ENCODE measurements at places on chromosomes 12 and 14.

DNA sequence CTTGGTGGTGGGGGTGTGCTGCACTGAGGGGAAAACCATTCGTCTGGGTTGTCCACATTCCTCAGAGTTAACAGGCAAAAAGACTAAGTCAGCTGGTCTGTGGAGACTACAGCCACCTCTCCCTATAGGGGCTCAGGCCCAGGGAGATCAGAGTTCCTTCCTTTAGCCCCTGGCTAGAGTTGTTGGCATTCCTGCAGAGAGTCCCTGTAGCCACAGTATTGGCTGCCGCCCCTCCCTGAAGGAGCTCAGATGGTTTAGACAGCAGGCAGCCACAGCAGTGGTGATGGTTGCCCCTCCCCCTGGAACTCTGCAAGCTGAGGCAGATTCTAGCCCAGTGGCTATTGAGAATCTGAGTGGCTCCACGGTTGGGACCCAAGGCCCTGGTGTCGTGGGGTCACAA, 1072.5 kb upstream of the ATXN7L3B start:
- DNase-seq: no peak

DNA sequence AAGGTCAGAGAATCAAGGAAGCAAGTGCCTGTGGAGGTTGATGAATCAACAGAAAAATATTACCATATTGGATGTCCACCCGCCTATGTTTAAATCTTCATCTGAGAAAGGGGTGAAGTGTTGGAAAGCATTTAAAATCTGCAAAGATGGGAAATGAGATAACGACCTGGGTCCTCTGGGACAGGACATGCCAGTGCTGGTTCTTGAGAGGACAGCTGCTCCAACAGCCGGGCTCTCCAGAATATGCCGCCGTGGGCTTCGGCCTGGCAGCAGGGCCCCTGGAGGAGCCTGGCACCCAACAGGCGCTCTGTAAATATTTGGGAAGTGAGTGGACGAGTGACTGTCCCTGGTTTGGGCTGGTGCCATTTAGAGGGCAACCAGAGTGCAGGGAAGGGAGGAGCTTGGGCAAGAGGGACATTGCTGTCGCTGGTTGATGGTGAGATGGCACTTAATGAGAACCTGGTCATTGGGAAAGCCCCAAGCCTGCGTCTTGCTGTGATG, 129.9 kb downstream of the KCNA5 start:
- no peak for DNase-seq

DNA sequence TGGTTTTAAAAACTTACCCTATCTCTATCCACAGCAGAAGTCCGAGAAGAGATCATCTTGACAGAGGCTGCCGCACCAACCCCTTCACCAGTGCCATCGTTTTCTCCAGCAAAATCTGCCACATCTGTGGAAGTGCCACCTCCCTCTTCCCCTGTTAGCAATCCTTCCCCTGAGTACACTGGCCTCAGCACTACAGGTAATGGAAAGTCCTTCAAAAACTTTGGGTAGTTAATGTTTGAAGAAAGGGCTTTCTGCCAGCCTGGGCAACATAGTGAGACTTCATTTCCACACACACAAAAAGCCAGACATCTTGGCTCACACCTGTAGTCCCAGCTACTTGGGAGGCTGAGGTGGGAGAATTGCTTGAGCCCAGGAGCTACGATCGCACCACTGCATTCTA, 41.6 kb upstream of the RIC8B start:
- no peak for DNase-seq

DNA sequence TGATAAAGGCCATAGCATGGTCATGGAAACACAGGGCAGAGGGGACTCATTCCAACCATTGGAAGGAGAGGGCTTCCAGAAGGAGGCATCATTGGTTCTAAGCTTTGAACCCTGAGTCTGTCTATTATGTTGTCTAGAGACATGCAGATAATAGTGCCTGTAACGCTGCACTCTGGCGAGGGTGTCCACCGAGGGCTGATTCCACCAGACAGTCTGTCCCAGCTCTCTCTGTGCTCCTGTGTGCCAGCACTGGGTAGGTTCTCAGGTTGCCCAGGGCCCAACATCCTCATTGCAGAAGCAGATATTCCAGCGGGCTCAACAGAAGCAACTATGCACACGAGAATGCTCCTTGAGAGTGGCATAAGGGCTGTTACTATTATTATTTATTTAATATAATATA, 18.7 kb upstream of the CLMN start:
- DNase-seq: no peak

DNA sequence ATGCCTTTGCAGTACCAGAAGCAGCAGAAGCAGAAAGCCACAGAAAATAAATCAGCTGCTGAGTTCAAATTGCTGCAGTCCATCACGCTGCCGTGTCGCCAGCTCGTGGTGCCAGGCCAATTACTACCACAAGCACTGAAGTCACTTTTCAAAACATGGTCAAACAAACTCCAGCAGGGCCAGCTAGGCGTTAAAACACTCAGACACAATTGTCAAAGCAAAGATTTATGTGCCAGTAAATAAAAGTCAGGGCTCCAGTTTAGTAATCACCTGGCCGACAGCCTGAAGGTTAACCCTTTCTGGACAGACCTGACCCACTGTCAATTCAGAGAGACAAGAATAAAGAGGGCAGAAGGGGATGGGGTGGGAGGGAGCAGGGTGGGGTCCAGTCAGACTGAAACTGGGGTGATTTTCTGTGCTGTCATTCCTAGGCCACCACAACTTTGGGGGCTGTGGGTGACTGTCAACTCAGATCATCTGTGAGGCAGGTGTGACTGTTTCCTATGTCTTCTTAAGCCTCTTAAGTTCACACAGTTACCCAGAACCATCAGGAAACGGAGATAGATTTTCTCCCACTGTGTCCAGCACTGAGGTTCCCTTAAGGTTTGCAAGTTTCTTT, 109.8 kb upstream of the FUT8 start:
- peak; percentile 51 for DNase-seq

DNA sequence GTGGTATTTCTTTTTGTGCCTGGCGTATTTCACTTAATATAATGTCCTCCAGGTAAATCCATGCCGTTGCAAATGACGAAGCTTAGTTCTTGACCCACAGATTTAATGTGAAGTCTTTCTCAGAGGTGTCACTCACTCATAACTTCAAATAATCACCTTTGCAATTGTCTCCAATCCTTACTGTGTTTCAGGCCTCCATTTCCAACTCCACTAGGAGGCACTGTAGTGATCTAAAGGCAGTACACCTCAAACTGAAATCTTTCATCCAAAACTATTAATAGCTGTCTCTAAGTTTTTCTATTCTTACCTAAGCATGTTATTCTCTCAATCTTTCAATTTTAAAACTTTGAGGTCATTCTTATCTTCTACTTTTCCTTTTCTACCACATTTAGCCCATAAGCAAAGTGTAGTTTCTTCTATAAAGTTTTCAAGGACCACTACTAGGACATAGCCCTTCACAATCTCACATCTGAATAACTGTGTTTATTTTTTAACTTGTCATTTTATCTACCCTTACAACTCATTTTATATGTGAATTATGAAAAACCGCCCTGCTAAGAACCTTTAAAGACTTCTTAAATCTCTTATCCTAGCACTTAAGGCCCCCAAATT, 25.5 kb upstream of the FBXO34 start:
- DNase-seq: no peak

GRCh38 chr12:30926243-30927221, at the start of gene TSPAN11:
Gene TSPAN11, plus strand, starts transcription at chr12:30926748. Its CDS starts 27,244 bp downstream, at chr12:30953992.
- DNase-seq: no peak

DNA sequence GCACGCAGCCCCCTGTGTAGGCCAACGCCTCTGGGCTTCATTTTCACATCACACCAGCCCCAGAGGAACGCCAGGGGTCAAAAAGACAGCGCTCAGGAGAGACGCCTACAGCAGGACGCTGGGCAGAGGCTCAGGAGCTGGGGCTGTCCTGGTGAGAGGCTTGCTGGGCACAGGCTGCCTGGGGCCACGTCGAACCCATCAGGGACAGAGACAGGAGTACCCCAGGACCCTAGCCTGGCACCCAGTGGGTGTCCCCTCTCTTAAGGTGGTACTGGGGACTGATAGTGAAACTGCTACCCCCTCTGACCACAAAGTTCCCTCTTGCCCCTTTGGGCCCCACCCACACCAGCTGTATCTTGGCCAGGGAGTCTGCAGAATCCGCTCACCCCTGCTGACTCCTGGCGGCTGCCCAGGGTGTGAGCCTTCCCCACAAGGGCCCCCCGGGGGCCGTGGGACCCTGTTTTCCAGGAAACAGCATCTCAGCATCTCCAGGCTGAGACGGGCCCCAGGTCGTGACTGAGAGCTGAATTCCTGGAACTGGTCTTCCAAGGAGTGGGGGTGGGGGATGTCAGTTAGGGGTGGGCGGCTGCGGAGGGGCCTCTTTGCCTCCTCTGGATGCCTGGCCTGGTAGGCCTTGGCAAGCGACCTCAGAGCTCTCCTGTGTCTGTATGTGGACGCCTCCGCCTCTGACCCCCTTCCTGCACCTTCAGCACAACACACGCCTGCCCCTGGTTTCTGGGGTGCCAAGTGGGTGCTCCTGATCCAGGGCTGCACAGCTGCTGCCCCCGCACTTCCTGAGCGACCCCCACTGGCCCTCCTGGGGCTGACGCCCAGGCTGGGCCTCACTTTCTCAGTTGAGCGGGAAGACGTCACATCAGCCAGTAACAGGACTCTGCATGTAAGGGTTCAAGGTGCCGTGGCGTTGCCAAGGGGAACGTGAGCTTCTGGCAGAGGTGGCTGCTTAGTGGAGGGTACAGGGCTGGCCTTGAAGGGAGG, 321.9 kb upstream of the RTL1 start:
- DNase-seq: no peak

- no peak for DNase-seq
These were observed 298.3 kb downstream of the SSPN start for GRCh38 chr12:26493656-26494055.

GRCh38 chr12:21568115-21568514, 36.5 kb downstream of the GYS2 start:
- no peak for DNase-seq

DNA sequence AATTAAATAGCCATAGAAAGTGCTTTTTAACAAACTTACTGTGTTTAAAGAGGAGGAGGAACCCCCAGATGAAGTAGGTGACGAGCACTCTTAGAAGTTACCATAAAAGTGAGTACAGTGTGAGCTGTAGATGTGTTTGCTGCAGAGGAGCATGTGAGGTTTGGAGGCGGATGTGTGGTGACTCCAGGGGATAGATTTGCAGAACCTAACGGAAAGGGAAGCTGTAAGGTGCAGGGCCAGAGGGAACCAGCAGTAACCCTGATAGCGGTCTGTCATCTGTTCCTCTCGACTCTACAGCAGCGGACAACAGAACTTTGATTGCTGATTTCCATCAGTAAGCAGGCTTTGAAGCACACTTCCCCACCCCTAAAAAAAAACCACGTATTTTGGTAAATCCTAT, 5.2 kb downstream of the CALM1 start:
- DNase-seq: no peak

DNA sequence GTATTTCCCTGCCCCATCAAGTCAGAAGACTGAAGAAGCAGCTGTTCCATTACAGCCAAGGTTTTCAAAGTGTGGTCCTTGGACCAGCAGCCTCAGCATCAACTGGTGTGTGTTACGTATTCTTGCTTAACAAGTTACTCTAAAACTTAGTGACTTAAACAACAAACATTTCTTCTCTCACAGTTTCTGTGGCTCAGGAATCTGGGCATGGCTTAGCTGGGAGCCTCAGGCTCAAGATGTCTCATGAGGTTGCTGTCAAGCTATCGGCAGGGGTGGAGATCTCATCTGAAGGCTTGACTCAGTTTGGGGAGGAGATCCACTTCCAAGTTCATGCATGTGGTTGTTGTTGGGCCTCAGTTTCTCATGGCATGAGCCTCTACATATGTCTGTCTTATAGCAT, 174.5 kb downstream of the KTN1 start:
- DNase-seq: no peak

- no peak for DNase-seq
These were observed 2.3 kb downstream of the AVIL start for GRCh38 chr12:57816001-57816854.

DNA sequence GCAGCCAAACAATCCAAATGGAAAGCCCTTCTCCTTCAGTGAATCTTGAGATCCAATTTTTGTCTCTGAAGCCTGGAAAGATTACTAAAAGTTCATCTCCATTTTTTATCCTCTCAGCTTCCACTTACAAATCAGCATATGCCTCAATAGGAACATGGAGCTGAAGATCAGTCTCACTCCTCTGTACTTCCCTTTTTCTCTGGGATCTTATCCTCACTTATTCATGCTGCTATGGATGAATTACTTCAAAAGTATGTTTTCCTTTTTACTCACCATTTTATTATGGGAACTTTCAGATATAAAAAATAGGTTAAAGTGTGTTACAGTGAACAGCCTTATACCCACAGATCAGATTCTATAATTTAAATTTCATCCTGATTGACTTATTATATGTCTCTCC, 14.4 kb upstream of the NTF3 start:
- DNase-seq: no peak

GRCh38 chr14:72600551-72601330, 293.2 kb downstream of the DPF3 start:
- no peak for DNase-seq

GRCh38 chr12:26768611-26769603, 64.1 kb downstream of the ITPR2 start:
- DNase-seq: no peak

DNA sequence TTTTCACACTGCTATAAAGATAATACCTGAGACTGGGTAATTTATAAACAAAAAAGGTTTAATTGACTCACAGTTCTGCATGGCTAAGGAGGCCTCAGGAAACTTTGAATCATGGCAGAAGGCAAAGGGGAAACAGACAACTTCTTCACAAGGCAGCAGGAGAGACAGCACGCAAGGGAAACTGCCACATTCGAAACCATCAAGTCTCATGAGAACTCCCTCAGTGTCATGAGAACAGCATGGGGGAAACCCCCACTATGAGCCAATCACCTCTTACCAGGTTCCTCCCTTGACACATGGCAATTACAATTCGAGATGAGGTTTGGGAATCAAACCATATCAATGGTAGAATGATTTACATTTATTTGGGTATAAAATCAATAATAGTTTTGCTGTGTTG, 558.5 kb downstream of the TMTC2 start:
- DNase-seq: no peak

DNA sequence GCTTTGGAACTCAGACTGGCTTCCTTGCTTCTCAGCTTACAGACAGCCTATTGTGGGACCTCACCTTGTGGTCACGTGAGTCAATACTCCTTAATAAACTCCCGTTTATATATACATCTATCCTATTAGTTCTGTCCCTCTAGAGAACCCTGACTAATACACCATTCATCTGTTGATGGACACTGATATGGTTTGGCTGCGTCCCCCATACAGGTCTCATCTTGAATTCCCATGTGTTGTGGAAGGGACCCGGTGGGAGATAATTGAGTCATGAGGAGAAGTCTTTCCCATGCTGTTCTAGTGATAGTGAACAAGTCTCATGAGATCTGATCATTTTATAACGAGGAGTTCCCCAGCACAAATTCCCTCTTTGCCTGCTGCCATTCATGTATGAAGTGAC, 57.0 kb downstream of the OTOGL start:
- DNase-seq: no peak

DNA sequence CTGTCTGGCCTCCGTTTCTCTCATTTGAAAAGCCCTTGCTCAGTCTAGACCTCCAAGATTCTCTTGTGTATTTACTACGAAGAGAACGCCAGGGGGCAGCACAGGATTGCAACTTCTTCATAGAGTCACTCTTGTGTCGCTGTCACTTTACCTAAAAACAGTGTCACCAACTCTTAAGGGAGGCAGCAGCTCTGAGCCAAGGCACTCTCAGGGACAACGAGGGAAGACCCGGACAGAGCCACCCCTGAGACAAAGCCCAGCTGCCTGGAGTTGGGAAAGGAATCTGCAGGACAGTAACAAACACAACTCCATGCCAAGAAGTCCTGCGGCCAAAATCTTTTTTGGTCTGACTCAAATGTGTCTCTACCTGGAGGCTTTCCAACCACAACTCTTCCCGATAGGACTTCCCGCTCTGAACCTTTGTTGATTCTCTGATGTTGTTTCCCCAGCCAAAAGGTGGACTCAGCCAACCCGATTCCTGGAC, 9.6 kb upstream of the RPAP3 start:
- peak; percentile 69 for DNase-seq

Measured in Peyer's patch (tissue), 4 donors.